Activated CD8-positive, alpha-beta memory T cell treated with anti-CD3 and anti-CD28 coated beads for 4 hours (primary cell): ENCODE measurements at places on chromosomes 4 and X.

DNA sequence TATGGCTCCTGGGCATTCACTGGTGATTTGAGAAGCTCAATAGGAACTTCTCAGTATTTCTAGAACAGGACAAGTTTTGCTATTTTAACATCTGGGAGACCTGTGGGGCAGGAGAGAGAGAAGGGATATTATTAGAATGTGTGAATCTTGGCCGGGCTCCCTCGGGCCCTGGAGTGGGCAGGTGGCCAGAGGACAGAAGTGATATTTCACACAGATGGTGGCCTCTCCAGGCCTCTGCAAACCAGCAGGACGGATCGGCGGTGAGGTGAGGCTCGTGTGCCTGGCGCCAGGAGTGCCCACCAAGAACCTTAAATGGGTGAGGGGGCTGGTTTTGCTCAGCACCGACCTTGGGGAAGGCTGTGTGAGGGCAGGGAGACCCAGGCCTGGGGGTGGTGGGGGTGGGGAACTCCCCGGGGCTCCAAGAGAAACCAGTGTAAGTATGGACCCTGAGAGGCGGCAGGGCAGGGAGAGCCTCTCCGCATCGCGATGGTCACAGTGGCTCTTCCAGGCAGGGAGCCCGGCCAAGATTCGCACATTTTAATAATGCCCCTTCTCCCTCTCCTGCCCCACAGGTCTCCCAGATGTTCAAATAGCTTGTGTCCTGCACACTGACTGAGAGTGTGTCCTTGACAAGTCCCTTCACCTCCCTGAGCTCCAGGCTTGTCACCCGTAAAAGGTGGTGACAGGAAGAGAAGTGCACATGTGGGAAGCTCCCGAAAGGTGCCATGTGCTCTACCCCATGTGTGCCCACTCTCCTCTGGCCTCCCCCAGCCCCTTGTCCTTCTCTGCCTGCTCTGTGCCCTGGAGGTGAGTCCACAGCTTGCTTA lies 64.9 kb downstream of the SORCS2 start:
- DNase-seq: no peak

DNA sequence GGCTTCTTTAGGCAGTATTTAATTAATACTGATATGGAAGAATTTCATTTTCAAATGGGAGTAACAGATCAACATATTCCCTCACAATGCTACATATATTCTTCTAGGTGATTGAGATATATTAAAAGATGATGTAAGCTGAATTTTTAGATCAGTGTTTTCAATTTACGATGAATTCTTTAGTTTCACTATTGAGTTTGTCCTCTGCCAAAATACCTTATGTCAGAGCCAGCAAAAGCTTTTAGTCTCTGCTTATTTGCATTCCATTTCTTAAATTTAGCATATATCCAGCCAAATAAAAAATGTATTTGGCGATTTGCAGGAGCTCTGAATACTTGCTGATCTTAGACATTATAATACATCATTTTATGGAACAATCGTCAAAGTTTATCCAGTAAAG lies 144.3 kb downstream of the MOSPD2 start:
- DNase-seq: no peak

GRCh38 chr4:55143858-55144257 lies 18.5 kb upstream of the KDR start:
- DNase-seq: no peak

- peak; percentile 20 for DNase-seq
Measured at GRCh38 chr4:81648576-81649275, 177.0 kb upstream of the RASGEF1B start.

GRCh38 chrX:110381216-110381615 lies 22.6 kb downstream of the RTL9 start:
- DNase-seq: no peak

GRCh38 chrX:103571726-103572125 lies 13.6 kb upstream of the TCEAL4 start:
- DNase-seq: no peak

DNA sequence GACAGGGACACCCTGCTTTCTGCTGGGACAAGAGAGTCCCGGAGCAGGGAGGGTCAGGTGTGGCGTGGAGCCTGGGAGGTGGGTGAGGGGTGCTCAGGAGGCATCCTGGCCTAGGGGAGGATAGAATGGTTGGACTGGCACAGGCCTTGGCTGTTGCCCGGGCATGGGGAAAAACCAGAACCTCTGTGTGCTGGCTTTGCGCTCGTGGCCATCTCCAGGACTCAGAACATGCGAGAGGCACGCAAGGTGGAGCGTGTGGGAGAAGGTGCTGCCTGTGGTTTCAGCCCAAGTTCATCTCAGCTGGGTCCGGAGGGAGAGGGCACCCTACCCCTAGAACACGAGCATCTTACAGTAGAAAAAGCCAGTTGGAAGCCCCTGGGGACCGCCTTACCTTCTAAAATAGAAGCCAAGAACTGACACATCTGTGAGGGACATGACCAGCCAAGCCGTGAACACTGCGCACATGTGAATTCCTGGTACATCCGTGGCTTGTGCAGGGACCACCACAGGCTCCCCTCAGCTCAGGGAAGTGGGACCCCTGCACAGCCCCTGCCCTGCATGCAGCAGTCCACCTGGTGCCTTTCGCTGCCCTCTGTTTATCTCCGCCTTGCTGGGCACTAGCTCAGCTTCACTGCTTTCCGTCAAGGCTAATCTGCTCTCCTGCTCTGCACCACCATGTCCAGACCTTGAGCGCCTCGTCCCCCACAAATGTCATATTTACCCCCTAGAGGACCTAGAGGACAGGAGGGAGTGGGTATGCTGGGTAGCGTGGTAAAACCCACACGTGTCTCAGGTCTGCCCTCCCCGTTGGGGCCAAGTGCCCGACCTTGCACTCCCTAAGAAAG lies 13.5 kb downstream of the MSANTD1 start:
- DNase-seq: no peak

GRCh38 chr4:102959496-102959895 lies 60.0 kb downstream of the SLC9B1 start:
- no peak for DNase-seq

DNA sequence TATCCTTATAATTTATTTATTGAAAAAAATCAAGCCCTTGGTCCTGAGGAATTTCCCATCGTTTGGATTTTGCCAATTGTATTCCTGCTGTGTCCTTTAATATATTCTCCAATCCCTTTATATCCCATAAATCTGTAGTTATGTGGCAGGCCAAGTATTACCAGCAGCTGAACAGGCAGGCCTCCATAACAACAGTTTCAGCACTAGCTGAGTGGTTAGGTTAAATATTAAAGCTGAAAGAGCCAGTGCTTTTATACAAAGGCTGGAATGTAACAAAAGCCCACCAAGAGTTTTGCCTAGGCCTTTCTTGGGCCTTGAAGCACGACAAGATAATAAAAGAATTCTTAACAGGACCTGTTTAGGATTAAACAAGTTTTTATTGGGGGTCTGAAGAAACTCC lies 366.6 kb upstream of the GALNT7 start:
- no peak for DNase-seq

DNA sequence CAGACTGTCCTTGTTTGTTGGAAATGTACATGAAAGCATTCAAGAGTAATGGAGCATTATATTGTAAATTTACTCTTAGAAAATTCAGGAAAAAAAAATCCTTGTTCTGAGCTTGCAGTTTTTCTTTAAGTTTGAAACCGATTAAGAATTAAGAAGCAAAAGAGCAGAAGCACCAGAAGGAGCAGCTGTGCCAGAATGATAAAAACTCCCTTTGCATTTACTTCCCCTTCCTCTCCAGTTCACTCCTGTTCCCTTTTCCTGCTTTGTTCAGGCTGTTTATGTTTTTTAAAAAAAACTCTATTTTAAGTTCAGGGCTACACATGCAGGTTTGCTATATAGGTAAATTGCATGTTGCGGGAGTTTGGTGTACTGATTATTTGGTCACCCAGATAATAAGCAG lies 90.3 kb downstream of the ATOH1 start:
- DNase-seq: no peak

- DNase-seq: no peak
Measured at GRCh38 chrX:40300286-40300890, 202.6 kb upstream of the BCOR start.
